ENCODE measurements at places on chromosomes 6 and 20.

GRCh38 chr6:135904666-135905065, 53.2 kb downstream of the PDE7B start:
- DNase-seq = no peak

- no peak for DNase-seq
Measured at GRCh38 chr6:122050242-122050755, 349.2 kb upstream of the HSF2 start.

- DNase-seq = no peak
Measured at GRCh38 chr20:17014756-17015366, 212.0 kb upstream of the PCSK2 start.

DNA sequence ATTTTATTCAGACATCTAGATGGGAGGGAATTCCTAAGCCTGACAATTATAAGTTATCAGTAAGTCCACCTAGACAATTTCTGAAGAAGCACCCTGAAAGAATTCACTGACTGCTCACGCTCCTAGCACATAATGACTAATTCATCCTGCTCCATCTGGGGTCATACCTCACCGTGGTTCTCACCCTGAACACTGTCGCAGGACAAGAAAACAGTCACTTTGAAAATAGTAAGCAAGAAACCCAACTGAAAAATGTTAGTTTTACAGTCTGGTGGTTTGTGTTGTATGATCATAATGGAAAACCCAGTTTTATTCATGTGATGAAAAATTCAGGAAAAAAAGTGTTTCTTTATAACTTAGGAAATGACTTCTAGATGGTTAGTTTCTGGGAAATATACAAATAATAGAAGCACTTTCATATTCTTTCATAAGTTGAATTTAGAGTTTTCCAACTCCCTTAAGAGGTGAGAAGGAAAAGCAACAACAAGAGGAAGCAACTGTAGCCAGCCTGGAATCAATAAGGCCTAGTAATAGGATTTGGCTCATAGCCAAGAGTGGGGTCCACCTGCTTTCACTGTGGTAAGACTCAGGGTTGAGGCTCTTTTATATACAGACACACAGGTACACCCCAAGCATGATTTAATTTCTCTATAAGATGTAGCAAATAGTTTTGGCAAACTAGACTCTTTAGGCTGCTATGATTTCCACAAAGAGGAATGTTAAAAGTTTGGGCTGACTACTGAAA, 94.1 kb downstream of the HIVEP2 start:
- DNase-seq = peak; percentile 47

DNA sequence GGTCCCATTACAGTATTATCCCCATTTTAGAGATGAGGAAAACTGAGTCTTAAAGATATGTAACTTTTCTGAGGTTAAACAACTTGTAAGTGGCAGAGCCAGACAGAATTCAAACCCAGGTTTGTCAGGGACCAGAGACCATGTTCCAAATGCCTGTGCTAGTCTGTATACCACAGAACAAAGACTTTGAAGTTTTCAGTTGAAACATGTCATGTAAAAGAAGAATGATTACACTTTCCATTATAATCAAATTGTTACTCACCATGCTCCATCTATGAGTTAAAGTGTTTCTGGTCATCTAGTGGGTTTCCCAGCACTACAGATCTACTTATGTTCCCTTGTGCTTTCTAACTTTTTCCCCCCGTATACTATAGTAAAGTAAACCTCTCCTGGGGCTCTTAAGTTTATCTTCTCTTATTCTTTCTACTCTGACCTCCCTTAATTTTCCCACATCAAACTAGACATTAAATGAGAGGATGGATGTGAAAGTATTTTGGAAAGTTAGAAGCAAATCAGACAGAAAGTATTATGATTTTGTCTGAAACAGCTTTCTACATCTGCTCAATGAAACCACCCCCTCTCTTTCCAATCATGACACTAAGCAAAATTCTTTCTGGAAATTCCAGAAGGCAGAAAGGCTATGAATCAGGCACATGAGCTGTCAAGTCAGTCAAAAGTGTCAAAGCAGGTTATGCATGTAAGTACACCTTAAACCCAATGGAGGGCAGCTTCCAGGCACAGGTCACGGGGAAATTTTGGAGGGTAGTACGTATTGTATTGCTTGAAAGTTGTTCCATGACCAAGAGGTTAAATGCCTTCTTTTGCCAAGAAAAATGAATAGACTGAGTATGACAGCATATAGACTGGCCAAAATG, 132.7 kb upstream of the MAP3K7 start:
- no peak for DNase-seq

GRCh38 chr20:17248224-17248623, 21.4 kb downstream of the PCSK2 start:
- no peak for DNase-seq
